ENCODE measurements at places on chromosomes 2 and 18.

DNA sequence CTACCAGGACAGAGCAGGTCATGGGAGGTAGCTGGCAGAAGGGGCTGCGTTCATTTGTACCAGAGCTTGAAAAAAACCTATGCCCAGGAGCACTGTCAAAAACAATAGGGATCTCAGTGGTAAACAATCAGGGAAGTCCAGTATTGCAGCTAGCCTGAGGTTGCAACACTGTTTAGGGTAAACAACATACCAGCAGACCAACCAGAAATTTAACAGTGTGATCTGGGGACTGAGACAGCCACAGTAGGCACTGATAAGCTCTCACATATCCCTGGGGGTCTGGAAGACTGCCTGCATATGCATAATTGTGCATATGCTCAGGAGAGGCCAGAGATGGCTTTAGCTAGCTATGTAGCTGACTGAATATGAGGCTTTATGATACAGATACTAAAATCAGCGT is 12.0 kb upstream of the ZCCHC2 start:
- DNase-seq = no peak

DNA sequence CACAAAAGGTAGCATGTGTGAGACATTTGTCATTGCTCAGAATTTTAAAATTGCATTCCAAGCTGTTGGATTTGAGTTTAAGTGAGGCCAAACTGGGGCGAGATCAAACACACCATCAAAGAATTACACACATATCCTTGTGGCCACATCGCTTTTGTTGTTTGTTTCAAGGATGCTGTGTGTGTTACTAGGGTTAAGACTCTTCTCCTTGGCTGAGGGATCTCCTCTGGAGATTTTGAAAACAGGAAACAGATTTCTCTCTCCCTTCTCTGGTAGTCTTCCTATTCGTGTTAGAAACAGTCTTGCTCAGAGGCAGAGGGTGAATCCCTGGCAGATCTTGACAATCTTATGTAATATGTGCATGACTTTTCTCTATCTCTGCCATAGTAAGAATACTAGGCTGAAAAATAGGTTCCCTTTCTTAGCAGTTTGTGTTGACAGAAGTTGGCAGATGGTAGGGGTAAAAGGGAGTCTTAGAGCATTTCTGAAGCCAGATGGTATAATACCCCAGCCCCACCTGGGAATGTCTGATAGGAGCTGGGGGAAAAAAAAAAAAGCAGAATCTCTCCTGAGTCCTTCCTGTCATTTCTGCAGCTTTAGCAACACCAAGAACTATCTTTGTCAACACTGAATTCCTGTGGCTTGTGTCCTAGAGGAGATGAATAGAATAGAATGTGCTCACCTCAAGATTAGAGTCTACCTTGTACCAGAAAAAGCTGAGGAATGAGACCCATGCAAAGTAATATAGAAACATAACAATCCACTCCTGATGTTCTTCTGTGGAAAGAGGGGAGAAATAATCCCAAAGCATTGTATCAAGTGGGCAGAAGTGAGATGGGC is 101.8 kb downstream of the XRCC5 start:
- no peak for DNase-seq

- DNase-seq = no peak
Measured at GRCh38 chr2:166090346-166090745, 37.5 kb downstream of the SCN1A start.

DNA sequence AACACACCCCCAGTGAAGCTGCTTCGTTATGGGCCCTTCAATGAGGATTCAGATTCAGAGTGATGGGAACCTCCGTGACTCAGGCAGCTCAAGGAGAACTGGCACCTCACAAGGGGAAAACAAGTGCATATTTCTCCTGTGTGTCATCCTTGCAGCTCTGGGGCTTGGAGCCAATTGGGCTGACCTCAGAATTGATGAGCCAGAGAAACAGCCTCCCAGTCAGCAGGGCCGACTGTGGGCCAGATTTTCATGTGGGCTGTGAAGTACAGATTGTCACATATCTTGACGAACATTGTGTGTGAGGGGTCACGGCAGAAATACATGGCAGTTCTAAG is 189.6 kb upstream of the SP5 start:
- DNase-seq = no peak

DNA sequence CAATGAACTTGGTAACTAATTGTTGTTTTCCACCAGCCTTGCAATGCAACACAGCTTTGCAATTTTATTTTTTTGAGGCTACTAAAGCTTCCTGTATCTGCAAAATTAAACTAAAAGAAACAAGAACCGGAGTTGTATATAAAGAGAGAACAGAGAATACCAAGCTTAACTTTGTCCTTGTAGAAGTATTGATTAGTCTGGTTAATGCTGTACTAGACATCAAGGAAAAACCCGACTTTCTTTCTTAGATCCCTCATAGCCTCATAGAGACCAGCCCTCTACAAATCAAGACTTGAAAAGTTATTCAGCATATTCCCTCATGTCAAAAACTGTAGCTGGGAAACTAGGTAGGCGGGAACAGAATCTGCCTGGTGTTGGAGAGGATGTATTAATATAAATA is 1.7 kb upstream of the ASAP2 start:
- DNase-seq = no peak

DNA sequence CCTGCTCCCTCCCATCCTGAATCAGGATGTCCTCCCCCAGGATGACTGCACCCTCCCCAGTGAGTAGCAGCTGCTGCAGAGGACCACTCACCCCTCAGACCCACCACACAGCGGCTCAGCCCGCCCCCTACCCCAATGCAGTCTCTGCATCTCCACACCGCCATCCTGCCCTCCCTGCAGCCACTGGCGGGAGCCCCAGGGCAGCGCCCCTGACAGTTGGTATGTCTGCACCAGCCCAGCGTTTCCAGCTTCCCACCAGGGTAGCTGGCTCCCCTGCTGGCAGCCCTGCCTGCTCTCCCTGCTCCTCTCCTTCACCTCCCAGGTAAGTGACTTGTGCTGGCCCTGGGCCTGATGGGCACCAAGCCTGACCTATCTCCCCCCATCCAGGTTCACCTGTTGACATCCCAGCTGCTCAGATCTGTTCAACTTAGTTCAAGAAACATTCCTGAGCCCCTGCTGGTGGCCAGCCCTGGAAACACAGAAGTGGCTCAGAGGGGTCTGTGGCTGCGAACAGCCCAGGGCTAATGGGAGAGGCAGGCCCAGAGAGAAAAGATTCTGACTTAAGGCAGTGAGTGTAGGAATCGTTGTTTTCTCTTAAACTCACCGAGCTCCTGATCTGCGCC is 117.7 kb upstream of the RAB6C start:
- DNase-seq = no peak

GRCh38 chr2:19868701-19869580 is 32.8 kb downstream of the TTC32 start:
- peak; percentile 36 for DNase-seq

- no peak for DNase-seq
Measured at GRCh38 chr2:36006444-36006843, 349.1 kb upstream of the CRIM1 start.

- DNase-seq = peak; percentile 80
Measured at GRCh38 chr2:174341293-174341994, 6.7 kb downstream of the SP9 start.

GRCh38 chr2:134167015-134167414 is 86.9 kb upstream of the MGAT5 start:
- no peak for DNase-seq

DNA sequence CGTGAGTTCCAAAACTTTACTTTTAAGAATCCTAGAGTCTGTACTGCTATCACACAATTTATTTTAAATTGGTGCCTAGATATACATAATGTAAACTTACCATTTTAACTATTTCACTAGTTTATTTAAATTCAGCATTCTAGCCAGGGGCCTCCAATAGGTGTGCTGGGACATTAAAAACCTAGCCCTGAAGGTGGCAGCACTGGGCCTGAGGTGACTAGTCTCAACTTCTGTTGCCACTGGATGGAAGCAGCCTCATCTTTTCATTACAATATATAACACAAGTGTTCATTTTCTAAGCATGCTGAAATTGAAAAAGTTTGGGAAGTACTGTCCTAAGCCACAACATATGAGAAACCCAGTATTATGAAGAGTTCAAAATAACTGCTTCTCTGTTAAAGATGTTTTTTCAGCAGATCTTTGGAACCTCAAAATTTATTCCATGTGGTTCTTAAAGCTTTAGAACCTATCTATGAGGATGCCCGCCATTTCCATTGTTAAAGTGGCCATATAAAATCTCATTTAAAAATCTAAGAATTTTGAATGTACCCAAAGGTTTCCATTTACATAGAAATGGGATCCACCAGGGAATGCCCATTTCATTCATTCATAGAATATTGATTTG is 2.9 kb upstream of the RBBP8 start:
- peak; percentile 59 for DNase-seq

GRCh38 chr2:56571074-56571473 is 387.3 kb downstream of the CCDC85A start:
- DNase-seq = no peak

DNA sequence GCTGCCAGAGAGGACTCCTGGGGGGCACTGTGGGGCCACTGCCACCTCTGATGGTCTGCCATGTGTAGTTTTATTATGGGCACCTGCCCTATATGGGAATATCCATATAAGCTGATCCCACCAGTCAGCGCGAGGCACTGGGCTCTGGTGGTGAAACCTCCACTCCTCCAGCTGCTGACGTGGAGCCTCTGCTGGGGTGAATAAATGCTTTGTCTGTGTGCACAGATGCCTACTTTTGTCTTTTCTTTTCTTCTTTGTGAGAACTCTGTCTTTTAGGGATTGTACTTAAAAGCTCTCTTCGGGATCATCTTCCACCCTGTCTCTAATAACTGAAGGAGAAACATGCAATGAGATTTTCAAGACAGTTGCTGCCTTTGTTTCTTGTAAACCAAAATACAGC is 68.9 kb upstream of the NCK2 start:
- DNase-seq = no peak

- no peak for DNase-seq
Measured at GRCh38 chr18:67932271-67932670, 415.8 kb upstream of the DSEL start.

GRCh38 chr2:170930991-170931266 is 1.9 kb downstream of the GORASP2 start:
- no peak for DNase-seq

- no peak for DNase-seq
Measured at GRCh38 chr2:56474412-56475158, 290.8 kb downstream of the CCDC85A start.

DNA sequence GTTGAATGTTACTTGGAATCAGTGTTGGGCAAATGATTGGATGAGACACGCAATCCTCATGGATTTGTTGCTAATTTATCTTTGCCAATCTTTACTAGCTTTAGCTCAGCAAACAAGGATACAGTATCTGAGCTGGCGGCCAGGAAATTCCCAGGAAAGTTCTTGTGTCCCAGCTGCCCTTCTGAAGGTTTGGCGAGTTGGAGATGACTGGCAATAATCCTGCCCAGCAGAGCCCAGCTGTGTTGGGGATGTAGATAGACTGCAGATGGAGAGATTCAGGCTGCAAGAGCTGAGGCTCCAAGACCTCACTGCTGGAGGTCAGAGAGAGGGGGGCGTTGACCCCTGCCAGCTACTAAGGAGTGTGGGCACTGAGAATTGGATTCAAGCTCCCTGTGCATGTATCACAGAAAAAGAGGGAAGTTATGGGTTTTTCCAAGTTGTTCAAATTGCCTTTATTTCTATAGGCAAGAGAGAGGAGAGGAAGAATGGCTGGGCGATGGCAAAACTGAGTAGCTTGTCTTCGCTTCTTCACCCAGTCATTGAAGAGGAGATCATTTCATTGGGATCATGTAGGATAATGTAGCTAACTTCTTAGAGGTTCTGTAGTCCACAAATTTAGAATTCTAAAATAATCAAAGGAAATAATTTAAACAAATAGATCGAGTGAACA is 506.8 kb upstream of the LRATD1 start:
- DNase-seq = no peak

- no peak for DNase-seq
Measured at GRCh38 chr18:62710417-62710816, 4.9 kb upstream of the PHLPP1 start.

GRCh38 chr18:9750112-9750511 is 42.0 kb downstream of the RAB31 start:
- no peak for DNase-seq

- no peak for DNase-seq
Measured at GRCh38 chr18:985212-985661, 80.6 kb downstream of the ADCYAP1 start.

- DNase-seq = no peak
Measured at GRCh38 chr2:3396920-3397559, 17.5 kb downstream of the TRAPPC12 start.

DNA sequence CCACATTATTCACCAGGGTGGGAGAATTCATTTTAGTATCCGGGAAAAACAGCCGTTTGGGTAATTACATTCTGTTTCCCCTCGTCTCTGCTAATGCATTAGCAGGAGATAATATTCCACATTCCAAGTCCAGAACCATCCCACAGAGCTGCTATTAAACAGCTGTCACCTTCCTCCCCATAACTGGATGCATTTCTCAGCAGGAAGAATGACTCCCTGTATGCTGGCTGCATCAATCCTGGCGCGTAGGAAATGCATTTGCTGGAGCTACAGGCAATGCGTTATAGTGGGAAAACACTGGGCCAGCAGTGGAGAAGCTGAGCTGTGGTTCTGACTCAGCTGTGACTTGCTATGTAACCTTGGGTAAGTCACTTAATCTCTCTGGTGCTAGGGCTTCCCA is 246.0 kb downstream of the CLIP4 start:
- no peak for DNase-seq

DNA sequence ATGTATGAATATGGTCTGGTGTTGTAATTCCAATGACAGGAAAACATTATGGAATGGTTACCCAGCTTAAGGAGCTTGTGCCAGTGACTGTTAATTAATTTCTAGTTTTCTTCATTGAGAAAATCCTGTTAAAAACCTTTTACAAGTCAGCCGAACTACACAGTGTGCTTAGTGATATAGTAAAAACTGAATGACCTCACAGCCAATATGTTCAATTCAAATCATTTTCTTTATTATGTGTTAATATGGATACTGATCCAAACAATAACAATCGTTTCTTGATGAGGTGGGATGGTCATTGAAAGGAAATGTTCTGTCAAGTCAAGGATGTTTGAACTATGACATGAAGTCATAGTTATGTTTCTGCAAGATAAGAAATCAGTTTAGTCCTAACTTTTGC is 41.6 kb upstream of the RMDN2 start:
- no peak for DNase-seq

- no peak for DNase-seq
Measured at GRCh38 chr2:210568108-210568507, 11.7 kb downstream of the CPS1 start.

DNA sequence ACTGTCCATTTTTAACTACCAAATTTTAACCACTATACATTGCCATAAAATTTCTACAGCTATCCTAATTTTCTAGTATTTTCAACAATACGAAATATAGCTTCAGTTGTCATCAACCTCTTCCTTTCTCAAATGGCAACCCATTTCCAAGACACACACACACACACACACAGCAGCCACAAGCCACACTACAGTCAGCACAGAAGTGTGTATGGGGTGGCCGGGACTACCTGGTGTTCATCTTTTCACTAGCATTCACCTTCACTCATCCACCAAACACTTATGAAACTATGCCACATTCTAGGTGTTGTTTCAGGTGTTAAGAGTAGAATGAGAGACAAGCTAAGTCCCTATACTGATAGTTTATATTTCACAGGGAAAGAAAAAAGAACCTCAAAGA is 62.9 kb downstream of the EIF2AK3 start:
- no peak for DNase-seq

- peak; percentile 81 for DNase-seq
Measured at GRCh38 chr2:85611705-85612587, at the start of gene C2orf68. TSS of gene C2orf68 (minus strand) at chr2:85612066. CDS start at chr2:85611984, 82 bp downstream.

- DNase-seq = no peak
Measured at GRCh38 chr18:31042406-31043181, at the start of gene DSC3. TSS of gene DSC3 (minus strand) at chr18:31042742. CDS start at chr18:31042660, 82 bp downstream.

All from activated T-helper 9 cell treated with anti-CD3 and anti-CD28 coated beads, Interleukin-2, amount 50 U/mL, for 16 hours (primary cell).